Stimulated activated CD4-positive, alpha-beta T cell treated with anti-CD3 and anti-CD28 coated beads, Interleukin-1b, Interleukin-23, amount 100 ng/mL, for 4 hours (primary cell): ENCODE measurements at places on chromosomes 6 and 20.

DNA sequence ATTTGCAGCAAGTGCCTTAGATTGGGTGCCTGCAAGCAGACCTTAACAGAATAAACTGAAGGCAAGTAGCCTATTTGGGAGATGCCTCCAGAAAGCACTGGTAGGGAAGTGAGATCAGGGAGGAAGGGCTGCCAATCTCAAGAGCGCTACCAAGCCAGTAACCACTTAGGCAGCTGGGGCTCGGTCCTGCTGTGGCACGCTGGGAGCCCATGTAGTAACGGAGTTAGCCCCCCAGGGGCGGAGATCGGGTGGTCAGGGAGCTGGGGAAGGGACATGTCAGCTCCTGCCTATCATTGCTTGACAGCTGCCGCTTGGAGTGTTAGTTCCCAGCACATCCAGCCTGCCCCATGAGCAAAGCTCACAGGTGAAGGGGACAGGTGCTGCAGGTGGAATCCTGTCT, 127.0 kb downstream of the CEBPB start:
- DNase-seq, result no peak

- no peak for DNase-seq
Observed at GRCh38 chr6:52089758-52090348, 2.4 kb upstream of the PKHD1 start.

GRCh38 chr20:16129411-16129810, 443.8 kb downstream of the KIF16B start:
- no peak for DNase-seq

- no peak for DNase-seq
Observed at GRCh38 chr6:48078120-48078519, 32.9 kb downstream of the PTCHD4 start.

- no peak for DNase-seq
Observed at GRCh38 chr6:113954653-113955052, 16.3 kb downstream of the HDAC2 start.

DNA sequence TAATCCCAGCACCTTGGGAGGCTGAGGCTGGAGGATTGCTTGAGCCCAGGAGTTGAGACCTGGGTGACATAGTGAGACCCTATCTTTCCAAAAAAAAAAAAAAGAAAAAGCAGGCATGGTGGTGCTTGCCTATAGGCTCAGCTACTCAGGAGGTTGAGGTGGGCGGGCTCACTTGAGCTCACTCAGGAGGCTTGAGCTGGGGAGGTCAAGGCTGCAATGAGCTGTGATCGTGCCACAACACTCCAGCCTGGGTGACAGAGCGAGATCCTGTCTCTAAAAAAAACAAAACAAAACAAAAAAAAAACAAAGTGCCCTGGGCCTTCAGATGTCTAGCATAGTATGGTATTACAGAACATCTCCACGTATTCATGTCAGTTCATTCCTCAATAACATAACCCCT, 42.9 kb downstream of the ZFAND3 start:
- no peak for DNase-seq

DNA sequence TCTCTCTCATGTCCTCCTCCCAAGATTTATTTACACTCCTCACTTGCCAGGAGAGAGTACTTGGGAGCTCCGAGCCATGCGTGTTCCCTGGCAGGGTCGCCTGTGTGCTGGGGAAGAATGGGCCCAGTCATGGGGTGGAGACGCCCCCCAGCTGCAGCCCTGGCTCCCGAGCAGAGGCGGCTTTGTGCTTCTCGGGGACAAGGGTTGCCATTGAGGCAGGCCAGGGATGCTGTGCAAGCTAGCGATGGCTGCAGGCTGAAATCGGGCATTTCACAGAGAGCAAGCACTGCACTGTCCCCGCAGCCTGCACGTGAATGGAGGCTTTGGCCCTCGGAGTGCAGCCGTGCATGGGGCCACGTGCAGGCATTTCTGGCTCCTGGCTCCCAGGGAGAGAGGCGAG, 23.8 kb downstream of the PHACTR3 start:
- DNase-seq, result no peak

DNA sequence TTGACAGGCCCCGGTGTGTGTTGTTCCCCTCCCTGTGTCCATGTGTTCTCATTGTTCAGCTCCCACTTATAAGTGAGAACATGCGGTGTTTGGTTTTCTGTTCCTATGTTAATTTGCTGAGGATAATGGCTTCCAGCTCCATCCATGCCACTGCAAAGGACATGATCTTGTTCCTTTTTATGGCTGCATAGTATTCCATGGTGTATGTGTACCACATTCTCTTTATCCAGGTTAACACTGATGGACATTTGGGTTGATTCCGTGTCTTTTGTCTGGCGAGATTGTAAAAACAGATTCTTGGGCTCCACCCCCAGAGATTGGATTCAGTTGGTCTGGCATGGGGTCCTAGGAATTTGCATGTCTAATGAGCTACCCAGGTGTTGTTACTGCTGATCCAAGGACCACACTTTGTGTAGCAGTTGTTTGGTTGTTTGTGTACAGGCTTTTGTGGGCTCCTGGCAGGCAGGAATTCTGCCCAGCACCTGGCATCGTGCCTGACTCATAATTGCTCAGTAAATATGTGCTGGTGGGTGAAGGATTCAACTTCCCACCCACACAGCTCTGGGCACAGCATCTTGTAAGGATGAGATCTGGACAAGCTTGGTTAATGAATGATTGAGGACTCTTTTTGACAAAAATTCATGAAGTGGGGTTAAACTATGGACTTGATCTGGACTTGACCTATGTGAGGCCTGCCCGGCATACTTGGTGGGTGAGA, 5.2 kb downstream of the TOX2 start:
- no peak for DNase-seq

- peak; percentile 72 for DNase-seq
Observed at GRCh38 chr6:33276864-33277662, at the start of gene B3GALT4. Gene B3GALT4, plus strand, starts transcription at chr6:33277123. Its CDS starts 297 bp downstream, at chr6:33277420.

GRCh38 chr6:4965562-4966389, 38.1 kb downstream of the RPP40 start:
- DNase-seq, result no peak

DNA sequence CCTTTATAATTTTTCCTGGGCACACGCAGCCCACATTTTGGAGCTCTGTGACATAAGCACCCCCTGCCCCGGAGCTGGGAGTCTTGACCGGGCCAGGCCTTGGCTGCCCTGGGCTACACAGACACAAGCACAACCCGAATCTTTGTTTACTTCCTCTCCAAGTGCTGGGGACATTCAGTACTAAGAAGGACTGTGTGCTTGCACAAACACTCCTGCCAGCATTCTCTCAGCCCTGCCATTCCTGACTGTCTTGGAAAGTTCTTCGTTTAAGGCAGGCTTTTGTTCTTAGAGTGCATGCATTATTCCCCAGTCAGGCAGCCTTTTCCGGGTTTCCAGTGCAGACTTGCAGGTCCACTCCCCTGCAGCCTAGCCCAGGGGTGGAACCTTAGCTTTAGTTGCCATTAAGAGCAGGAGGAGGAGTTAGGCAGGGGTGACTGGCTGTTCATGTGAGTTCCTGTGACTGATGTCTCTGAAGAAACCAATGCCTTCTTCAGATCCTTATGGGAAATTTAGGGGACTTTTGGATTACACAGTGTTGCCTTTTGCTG, 28.6 kb downstream of the FOXO3 start:
- no peak for DNase-seq

- no peak for DNase-seq
Observed at GRCh38 chr20:61538943-61539265, 286.8 kb downstream of the CDH4 start.

GRCh38 chr6:68139130-68139529, 496.0 kb upstream of the ADGRB3 start:
- DNase-seq, result no peak

DNA sequence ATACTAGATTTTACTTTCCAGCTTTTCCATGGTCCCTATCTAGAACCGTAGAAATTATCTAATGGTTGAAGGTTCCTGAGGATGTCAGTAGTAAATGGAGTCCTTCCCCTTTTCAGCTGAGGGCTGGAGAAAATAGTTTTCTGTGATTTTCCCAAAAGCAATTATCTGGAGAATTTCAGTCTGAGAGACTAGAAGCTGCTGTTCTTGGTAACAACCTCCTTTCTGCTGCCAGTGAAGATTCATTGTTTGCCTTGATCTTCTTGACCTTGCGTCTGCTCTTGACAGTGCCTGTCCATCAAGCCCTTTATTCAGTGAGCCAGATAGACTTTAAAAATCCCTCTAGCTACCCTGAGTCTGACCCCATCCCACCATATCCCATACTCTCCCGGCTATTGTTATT, 73.1 kb downstream of the PHACTR2 start:
- DNase-seq, result no peak

GRCh38 chr6:63347599-63347998, 27.8 kb upstream of the LGSN start:
- DNase-seq, result no peak

DNA sequence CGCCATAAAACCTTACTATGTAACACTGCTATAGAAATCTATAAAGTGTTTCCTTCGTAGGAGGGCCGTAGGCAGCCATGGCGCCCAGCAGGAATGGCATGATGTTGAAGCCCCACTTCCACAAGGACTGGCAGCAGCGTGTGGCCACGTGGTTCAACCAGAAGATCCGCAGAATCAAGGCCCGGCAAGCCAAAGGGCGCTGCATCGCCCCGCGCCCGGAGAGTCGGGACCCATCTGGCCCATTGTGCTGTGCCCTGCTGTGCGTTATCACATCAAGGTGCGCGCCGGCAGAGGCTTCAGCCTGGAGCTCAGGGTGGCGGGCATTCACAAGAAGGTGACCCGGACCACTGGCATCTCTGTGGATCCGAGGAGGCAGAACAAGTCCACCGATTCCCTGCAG, 62.4 kb downstream of the TRIM27 start:
- DNase-seq, result no peak

GRCh38 chr6:158303210-158303731, 9.0 kb upstream of the TULP4 start:
- DNase-seq, result no peak

GRCh38 chr20:54078296-54078984, 8.0 kb upstream of the BCAS1 start:
- no peak for DNase-seq

DNA sequence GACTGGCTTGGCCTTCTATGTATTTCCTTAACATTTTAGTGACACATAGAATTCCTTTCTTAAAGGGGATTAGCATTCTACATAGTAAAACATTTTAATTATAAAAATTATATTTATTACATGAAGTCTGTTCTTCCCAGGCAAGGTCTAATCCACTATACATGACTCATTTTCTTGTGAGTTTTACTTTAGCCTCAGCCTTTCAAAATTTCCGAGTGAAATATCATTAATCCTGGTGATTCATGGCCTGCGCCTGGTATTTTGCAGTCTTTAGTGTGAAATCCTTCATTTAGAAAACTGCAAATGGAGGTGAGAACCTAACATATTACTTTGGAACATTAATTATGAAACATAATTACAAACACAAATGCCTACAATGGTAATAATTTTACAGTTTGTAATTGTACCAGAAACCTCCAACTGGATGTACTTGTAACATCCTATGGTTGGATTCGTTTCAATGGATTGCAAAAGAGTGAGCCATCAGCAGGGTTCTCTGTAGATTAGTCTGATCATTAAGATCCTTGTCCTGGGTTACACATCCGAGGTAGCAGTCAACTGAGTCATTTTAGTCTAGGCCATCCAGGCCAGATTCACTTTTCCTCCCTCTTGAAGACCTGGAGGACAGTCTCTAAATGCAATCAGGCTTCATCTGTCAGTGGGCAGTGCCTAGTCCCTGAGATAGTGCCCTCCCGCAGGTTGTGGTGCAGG, 272.0 kb downstream of the PACRG start:
- no peak for DNase-seq

DNA sequence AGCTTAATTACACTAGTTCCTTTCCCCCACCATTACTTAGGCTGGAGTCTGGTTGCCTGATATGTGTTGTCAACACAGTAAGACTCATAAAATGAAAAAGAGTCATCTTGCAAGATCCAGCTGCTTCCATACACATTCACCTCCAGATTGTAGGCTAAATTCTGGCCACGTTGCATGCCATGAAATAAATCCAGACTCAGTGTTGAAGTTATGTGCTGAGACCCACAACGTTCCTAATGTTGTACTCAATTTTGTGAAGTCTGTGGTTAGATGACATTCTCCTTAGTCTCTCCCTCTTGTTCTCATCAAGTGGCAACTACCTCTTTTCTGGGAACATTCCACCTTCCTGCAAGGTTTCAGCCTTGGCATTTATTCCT, 212.3 kb downstream of the LMBRD1 start:
- no peak for DNase-seq

GRCh38 chr20:461254-462198, 807 bp downstream of the TBC1D20 start:
- peak; percentile 36 for DNase-seq

DNA sequence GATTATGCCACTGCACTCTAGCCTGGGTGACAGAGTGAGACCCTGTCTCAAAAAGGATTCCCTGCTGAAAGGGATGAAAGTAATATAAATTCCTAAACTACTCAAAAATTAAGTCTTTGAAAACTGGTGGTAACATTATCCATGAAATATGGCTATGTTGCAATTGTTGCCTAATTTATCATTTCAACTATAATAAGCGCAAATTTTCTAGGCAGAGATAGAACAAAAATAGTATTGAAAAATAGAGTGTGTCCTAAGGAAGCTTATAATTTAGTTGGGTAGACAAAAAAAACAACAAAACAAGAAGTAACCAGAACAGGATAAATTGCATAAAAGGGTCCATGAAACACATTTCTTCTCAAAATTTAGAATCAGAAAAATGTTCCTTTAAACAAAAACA, 68.0 kb downstream of the FKBP5 start:
- DNase-seq, result no peak

DNA sequence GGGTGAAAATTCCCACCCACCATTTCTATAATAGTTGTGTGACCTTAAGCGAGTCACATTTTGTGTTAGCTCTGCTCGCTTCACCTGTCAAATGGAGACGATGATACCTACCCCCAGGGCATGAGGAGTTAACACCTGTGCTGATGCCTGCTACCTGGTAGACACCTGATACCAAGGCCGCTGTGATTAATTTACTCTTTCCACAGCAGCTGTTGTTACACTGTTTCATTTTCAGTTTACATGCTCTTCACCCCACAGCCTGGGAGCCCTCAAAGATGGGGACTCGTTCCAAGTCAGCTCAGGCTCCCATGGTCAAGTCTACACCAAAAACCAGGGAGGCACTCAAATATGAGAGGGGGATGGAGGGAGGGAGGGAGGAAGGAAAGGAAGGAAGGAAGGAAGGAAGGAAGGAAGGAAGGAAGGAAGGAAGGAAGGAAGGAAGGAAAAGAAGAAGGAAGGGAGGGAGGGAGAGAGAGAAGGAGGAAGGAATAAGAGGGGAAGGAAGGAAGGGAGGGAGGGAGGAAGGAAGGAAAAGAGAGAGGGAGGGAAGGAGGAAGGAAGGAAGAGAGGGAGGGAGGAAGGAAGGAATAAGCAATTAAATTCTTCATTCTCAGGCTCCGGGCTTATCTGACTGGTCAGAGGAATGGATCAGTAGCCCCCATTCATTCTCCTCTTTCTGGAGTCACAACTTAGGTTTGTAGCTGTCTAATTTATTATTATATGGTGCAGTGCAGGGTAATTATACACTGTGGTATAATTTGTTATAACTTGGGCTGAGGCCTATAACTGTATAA, 40.9 kb downstream of the PDYN start:
- DNase-seq, result no peak

DNA sequence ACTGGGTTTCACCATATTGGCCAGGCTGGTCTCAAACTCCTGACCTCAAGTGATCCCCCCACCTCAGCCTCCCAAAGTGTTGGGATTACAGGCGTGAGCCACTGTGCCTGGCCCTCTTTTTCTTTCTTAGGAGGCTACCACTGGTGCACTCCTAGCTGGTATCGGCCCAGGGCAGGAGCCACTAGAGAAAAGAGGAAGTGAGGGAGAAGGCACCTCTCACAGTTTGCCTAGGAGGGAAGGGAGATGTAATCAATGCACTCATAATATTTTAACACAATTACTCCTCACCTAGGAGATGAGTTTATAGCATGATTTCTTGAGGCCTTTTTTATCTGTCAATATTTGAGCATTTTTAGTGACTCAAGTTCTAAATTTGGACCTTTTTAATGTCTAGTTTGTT, 189.0 kb upstream of the SOX4 start:
- no peak for DNase-seq
